ENCODE measurements at places on chromosomes 2 and 18.

- DNase-seq: no peak
Observed at GRCh38 chr2:160730296-160730995, 236.8 kb upstream of the RBMS1 start.

DNA sequence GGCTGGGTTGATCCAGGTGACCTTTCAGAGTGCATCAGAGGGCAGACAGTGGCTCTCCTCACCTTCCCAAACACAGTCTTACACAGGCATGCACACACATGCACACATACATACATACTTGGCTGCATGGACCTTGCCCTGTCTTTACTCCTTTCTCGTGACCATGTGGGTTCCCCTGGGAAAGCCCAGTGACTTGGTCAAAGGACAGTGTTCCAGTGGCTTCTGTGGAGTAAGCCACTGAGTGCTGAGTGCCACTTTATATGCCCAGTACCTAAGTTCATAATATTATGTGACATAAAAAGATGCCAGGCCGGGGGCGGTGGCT, 249.4 kb downstream of the MYCN start:
- DNase-seq: no peak

DNA sequence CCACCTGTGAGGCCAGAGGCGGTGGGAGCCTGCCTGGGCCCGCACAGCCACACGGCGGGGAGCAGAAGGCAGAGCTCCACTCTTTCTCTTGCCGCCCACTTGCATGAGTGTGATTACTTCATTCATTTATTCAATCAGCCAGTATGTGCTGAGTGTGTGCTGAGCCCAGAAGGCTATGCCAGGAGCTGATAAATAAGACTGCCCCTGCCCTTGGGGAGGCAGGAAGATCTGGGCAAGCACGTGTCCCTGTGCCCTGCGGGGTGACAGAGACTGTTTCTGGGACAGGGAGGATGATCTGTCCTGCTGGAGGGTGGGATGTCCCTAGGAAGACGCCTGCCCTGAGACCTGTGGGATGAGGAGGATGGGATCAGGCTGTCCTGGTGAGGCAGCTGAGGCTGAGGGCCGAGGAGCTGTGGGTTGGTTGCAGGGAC, 250.8 kb downstream of the DYSF start:
- DNase-seq: no peak

- no peak for DNase-seq
Observed at GRCh38 chr2:75033516-75033915, 75.1 kb downstream of the POLE4 start.

DNA sequence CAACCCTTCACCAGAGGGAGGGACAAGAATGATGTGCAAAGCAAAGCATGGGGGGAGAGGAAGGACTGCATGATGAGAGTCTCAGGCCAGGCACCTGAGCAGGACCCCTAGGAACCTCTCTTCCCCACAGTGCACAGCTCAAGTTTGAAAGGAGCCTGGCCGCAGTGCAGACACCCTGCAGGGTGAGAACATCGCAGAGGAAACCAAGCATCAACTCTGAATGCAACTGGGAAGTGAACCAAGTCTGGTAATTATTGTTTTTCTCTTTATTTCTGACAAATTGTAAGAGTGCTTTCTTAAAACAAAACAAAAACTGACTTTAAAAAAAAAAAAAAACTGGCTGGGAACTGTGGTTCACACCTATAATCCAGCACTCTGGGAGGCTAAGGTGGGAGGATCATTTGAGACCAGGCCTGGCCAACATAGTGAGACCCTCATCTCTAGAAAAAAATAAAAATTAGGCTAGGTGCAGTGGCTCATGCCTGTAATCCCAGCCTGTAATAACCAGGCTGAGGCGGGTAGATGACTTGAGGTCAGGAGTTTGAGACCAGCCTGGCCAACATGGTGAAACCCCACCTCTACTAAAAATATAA, 15.3 kb downstream of the NPC1 start:
- no peak for DNase-seq

DNA sequence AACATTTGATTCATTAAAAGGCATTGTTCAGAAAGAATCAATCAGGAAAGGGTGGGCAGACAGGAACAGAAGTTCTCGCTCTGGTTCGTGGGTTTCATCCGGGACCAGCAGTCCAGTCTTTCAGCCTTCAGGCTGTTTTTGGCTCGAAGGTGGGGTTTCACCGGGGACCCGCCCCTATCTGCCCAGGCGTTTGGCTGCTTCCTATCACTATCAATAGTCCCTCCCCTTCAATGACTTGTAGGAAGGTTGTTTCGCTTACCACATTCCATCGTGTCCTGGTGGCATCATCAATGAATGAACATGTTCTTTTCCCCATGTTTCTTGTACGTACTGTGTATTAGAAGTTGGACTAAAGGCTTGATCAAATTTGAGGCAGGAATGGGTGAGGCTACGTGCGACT, 130.3 kb downstream of the NEDD4L start:
- no peak for DNase-seq

DNA sequence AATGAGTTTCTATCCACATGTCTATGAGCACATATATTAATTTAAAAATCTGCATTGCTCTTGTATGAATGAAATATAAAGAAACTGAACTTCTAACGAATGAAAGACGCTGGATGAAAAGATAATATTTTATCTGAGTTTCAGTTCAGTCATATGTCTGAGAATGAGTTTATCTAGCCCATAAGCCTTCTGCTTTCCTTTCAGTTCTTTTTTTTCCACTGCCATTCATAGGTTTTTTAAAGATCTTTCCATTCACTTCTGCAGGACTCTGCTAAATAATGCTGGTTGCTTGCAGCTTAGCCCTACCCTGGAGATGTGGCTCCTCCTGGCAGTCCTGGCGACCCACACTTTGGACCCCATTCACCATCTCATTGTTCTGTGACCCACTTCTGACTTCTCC, 109.0 kb downstream of the BCL2 start:
- no peak for DNase-seq

DNA sequence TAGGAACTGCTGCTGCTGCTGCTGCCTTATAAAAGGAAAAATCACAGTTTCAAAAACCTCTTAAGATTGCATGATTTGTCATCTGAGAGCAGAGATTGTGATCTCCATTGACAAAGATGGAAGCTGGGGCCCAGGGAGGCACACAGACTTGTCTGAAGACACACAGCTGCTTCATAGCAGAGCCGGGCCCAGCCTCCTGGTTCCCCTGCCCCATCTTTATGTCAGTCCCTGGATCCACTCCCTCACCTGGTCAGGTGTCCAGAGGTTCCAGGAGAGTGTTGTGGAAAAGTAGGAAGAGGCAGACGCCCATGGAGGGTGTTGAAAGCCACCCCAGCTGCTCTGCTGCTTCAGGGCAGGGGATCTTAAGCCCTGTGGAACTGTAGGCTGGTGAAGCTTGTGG, 20.0 kb downstream of the STEAP3 start:
- DNase-seq: no peak

GRCh38 chr2:75865083-75865482, 154.4 kb upstream of the GCFC2 start:
- DNase-seq: no peak
